ENCODE measurements at places on chromosomes 7 and 10.

DNA sequence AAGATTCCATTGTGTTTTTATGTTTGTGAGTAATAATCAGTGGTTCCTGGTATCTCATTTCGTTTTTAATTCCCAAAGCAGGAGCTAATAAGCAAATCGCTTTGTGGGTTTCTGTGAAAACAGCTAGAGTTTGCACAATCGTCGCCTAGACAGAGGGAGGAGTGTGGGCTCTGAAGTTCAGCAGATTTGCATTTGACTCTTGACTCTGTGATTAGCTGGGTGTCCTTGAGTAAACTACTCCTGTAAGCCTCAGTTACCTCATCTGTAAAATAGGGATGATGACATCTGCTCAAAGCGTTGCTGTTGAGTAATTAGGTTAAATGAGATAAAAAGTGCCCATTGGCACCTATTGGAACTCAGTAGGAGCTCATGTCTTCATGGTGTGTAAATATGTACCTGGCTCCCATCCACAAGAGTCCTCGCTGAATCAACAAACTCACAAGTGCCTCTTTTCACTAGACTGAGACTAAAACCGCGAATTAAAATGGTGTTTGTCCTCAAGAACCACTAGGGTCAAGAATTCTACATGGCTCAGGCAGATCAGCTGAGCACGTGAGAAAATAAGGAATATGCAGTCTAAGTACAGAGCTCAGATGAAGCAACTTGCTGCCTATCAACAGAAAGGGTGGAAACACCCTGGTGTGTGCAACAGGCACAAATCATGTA is 385.8 kb upstream of the C7orf33 start:
- DNase-seq = no peak

DNA sequence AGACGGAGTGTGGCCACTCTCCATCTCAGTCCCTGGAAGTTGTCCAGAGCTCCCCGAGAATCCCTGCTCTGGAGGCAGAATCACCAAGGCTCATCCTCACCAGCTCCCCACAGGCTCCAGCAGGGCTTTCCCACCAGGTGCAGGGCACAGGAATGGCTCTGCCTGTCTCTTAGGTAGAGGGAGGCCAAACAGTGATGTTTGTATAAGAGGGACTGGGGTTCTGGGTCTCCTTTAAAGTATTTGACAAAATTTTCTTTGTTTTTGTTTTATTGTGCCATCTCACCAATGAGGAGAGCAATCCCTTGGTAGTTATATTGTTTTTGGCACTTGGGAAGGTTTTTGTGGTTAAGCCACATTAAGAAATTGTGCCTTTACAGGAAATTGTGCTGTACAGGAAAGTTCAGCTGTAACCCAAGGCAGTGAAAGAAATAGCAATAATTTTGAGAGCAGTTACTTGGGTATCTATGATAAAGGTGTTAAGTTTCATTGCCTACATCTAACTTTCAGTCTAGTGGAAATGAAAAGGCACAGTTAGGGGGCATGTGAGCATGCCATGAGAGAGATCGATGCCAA is 219.3 kb upstream of the PRSS58 start:
- no peak for DNase-seq

DNA sequence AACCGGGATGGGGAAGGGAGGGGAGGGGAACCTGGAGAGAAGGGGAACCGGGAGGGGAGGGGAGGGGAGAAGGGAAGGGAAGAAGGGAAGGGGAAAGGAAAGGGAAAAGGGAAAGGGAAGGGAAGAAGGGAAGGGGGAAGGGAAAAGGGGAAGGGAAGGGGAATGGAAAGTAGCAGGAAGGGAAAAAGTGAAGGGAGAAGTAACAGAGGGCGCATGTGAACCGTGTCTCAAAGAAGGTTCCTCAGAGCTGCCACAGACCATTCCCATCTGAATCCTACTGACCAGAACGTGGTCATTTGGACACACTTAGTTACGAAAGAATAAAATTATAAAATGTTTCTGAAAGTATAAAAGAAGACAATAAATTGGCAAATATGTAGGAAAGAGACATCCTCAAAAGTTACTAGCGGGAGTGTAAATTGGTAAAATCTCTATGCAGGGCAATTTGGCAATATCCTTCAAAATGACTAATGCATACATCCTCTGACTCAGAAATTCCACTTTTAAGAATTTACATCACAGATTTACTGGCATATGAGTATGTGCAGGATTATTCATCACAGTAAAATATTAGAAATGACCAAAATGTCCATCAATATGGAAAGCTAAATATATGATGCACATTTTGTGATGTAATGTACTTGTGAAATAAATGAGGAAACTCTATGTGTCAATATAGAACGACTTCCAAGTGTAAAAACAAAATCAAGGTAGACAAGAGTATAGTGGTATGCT is 12.9 kb downstream of the C10orf67 start:
- no peak for DNase-seq

DNA sequence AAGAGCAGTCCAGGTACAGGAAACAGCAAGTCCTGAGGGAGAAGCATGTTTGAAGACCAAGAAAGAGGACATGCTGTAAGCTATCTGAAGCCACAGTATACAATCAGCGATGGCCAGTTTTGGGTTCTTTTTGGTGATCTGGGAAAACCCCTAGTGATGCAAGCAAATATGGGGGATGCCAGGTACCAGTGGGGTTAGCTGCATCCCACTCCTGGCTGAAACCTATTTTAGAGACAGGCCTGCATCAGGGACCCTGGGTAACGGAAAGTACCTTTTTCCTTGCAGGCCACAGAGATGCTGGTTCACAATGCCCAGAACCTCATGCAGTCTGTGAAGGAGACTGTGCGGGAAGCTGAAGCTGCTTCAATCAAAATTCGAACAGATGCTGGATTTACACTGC is 32.9 kb downstream of the AP3M1 start:
- DNase-seq = no peak

DNA sequence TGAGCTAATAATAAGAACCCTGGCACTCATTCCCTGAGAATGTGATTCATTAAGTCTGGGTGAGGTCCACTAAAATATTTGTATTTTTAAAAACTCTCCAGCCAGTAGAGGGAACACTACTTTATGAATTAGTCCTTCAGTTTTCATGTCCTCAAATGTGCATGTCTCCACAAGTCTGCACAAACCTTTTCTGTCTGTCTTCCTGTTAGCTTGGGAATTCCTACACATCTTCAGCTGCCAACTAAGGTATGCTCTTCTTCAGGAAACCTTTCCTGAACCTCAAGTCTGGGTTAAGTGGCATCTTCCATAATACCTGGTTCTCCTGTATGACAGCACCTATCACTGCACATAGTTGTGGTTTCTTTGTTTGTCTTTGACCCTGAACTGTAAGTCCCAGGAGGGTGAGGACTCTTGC is 119.6 kb upstream of the MKX start:
- no peak for DNase-seq

DNA sequence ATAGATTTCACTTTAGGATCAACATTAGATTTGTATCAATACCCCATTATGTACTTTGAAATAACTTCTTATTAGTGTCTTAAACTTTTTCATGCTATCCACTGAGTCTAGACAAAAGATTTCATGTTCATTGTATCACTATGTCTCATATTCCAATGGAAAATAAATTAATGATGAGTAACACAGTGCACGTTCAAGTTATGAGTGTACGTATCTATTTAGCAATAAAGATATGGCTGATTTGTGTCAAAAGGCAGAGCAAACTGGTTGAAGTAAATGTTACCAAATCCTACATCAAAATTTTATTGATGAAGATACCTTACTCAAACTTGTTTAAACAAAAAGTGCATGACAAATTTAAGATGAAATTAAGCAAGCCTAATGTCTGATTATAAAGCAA is 102.4 kb downstream of the SEMA3E start:
- no peak for DNase-seq

DNA sequence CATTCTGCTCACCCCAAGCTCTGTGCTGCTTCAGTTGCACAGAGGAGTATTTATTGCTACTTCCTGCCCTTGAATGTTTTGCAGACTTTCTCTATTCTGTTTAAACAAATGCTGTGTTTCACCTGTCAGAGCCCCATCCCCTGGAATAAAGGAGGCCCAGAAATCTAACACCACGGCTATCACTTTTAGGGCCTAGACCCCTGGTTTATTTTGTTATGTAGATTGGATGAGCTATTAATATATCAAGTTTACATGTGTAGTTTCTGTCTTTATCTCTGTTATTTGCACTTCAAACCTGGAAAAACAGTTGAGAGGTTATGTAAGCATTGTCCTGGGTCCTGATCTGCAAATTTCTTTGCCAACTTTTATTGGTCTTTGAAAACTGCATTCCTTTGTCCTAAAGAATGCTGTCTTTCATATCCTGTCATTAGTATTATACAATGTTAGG is 630.1 kb downstream of the PARD3 start:
- DNase-seq = no peak

GRCh38 chr10:62511656-62512055 is 137.5 kb downstream of the ZNF365 start:
- DNase-seq = no peak

DNA sequence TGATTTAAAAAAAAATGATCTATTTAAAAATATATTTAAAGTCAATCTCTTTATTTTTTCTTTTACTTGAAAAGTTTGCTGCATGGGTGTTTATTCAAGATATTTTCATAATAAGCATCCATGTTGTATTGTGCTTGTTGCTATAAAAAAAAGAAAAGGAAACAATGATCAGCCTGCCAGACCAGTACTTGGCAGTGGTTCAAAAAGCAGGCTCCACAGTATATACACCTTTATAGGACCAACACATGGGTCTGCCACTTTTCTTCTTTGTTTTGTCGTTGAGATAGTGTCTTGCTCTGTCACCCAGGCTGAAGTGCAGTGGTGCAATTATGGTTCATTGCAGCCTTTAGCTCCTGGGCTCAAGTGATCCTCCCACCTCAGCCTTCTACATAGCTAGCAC is 228.0 kb downstream of the TWIST1 start:
- DNase-seq = no peak

- DNase-seq = no peak
Measured at GRCh38 chr10:60270426-60270825, 119.2 kb downstream of the ANK3 start.

GRCh38 chr7:99469381-99470065 is 3.2 kb upstream of the ZNF789 start:
- DNase-seq = no peak

DNA sequence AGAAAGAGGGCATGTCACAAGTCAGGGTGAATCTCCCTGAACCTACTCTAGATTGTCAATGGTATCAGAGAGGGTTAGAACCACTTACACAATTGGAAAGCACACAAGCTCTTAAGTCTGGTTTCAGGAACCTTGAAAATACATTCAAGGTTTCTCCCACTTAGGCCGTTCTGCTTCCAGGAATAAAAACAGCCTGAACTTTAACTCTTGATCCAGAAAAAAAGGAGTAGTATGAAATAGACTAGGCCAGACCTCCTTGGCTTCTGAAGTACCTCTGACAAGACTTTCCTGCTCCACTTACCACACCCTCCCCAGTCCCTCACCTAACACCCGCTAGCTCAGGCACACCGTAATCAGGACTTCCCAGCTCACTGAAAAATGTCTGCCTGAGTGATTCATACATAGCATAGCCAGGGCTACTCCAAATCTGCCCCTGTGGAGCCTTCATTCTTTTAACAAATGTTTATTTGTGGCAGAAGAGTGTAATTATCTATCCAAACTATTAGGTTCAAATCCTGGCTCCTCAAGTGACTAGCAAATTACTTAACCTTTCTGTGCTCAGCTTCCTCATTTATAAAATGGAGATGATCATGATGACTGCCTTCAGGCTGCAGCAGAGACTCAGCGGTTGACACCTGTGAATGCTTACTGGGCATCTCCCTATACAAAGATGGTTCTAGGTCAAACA is 30.3 kb upstream of the IL6 start:
- peak; percentile 15 for DNase-seq

GRCh38 chr10:84198206-84198915 is 4.0 kb downstream of the CDHR1 start:
- no peak for DNase-seq

GRCh38 chr7:39504963-39505362 is 61.2 kb upstream of the YAE1 start:
- no peak for DNase-seq

DNA sequence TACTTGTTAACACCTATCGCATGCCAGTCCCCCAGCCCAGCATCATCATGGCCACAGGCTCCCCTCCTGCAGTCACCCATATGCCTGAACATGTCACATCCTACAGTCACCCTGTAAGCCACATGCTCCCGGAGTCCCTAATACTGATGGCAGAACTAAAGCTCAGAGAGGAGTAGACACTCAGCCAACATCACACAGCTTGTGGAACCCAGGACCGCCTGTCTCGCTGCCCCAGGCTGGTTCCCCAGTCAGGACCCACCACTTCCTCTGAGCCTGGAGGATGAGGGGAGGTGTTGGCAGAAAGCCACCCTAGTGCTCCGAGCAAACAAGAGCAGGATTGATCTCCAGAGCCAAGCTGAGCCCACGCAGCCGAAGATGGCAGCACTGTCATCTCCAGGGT is 85.0 kb upstream of the MYL10 start:
- DNase-seq = no peak

DNA sequence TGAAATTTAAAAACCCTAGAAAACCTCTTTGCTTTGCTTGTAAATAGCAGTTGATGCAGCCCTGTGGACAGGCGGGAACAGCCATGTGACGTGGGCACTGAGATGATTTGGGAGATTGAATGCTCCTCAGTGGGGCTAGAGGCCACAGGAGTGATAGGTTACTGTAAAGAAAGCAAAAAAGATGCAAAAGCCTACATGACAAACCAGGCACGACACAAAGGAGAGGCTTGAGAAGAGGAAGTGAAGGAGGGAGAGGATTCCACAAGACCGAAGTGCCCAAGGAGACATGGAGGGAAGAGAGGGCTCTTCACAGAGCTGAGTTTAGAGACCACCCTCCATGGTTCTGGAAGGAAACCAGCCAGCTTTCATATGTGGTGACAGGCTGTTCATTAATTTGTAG is 25.7 kb downstream of the IKZF1 start:
- no peak for DNase-seq

- no peak for DNase-seq
Measured at GRCh38 chr10:90723416-90724068, 134.3 kb downstream of the HTR7 start.

DNA sequence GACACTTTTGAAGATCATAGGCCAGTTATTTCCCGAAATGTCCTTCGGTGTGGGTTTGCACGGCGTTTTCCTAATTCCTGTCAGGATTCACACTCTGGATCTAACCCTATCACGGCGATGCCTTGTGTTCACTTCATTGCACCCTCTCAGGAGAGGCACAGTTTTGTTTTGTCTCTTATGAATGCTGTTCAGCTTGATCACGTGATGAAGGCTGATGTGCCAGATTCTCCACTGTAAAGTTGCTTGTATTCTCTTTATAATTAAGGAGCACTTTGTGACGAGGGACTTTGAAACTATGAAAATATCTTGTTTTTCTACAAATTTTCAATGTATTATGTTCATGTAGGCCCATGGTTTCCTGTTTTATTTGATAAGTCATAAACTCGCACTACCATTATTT is 568.1 kb downstream of the ACTR3B start:
- DNase-seq = no peak

DNA sequence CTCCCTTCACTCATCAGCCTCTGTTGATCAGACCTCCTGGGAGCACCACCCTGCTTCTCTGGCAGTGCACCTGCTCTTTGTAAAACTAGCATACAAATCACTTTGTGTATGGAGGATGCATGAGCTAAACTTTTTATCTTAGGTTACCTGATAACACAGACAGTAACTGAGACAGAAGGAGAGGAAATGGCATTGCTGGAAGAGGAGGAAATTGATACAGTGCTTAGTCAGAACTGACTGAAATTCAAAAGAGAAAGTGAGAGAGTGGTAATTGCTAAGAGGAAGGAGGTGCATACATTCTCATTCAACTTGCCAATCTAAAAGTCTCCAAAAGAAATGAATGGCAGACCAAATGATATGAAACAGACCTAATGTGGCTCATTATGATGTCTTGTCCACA is 1120.7 kb downstream of the GATA3 start:
- no peak for DNase-seq

GRCh38 chr7:2224934-2225333 is 7.8 kb downstream of the MAD1L1 start:
- no peak for DNase-seq

Data from stimulated activated CD4-positive, alpha-beta T cell treated with anti-CD3 and anti-CD28 coated beads, Interleukin-4, amount 100 ng/mL, for 24 hours (primary cell).